Activated CD4-positive, alpha-beta memory T cell treated with anti-CD3 and anti-CD28 coated beads, Interleukin-2, amount 10 ng/mL, durations not matched to agents 7 days and 5 days (primary cell): ENCODE measurements at places on chromosomes 6 and 20. TPM values are rescaled to one million over a fixed set of nuclear protein-coding genes. Genes with fewer than 3 reads are reported as not detected.

DNA sequence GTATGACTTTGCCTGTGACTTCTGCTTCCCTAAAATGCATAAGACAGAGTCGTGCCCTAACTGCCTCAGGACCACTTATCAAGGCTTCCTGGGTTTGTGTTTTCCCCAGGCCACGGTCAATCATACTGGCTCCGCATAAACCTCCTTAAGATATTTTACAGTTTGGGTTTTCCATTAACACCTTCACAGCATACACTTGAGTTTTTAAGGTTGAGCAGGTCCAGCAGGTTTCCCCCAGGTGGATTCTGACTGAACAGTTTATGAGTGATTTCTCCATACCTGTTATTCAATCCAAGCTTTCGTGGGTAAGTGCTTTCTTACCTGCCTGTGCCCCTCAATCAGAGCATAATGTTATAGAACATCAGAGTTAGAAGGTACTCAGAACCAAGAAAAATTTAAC lies 39.3 kb downstream of the NINL start:
- H3K4me1 ChIP-seq, result no peaks in the 10 kb centered on the region
- H3K4me3 ChIP-seq, result no peak overlapping the region
- no peaks in the 10 kb centered on the region for H3K27me3 ChIP-seq
- no peak overlapping the region for H3K27ac ChIP-seq
- DNase-seq, result no peak

DNA sequence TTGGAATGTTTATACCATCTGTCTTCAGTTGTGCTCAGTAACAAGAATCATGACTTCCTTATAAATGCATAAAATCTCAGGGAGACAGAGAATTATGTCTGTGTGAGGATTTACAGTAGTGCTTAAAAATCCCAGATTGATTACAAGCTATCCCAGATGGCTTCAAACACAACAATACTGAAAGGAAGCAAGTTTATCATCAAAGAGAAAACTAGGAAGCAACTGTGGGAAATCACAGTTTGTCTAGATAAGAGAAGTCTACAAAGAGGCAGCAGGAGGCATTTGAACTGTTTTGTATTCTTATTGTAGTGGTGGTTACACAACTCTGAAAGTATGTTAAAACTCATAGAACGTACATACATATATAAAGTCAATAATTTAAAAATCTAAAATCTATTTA lies 104.4 kb upstream of the SALL4 start:
- H3K4me3 ChIP-seq, result no peak overlapping the region
- no peak for DNase-seq
- no peak overlapping the region for H3K27ac ChIP-seq
- no peaks in the 10 kb centered on the region for H3K4me1 ChIP-seq
- no peaks in the 10 kb centered on the region for H3K36me3 ChIP-seq
- H3K27me3 ChIP-seq, result peaks cover 2% of the 10 kb centered on the region

GRCh38 chr20:58918621-58919020 lies 62.4 kb upstream of the NELFCD start:
- no peak overlapping the region for H3K4me3 ChIP-seq
- DNase-seq, result no peak
- H3K27me3 ChIP-seq, result peaks cover 19% of the 10 kb centered on the region
- no peaks in the 10 kb centered on the region for H3K36me3 ChIP-seq

Gene IL17A
- 5.5 TPM for total RNA-seq

- no peaks in the 10 kb centered on the region for H3K4me1 ChIP-seq
- H3K4me3 ChIP-seq, result no peak overlapping the region
- H3K36me3 ChIP-seq, result no peaks in the 10 kb centered on the region
- no peak for DNase-seq
- no peak overlapping the region for H3K27ac ChIP-seq
These were observed 194.5 kb upstream of the CDYL start for GRCh38 chr6:4581468-4582385.

DNA sequence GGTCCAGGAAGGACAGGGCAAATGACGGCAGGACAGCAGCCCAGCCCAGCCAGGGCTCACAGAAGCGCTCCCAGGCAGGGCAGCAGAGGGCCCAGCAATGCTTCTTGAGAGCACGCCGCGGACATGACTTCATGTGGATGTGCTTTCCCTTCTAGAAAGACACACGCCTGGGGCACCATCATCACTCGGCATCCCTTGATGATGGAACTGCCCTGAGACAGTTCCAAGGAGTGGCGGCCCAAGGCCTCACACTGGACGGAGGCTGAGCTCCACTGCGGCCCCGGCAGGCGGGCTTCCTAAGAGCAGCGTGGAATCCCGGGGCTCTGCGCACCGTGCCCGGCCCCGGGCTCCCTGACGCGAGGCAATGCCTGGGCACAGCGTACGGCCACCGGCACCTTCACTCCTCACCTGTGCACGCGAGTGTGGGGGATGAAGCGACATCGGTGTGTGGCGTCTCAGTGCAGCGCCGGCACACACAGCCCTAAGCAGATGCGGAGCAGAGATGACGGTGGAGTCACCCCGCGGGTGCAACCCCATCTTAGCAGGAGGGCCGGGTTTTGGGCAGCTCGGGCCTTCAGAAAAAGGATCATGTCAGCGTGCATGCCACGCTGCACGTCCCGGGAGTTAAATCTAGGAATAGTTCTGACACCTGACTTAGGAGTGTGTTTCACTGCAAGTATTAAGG lies 86.6 kb downstream of the THBS2 start:
- no peaks in the 10 kb centered on the region for H3K27me3 ChIP-seq
- no peak overlapping the region for H3K4me3 ChIP-seq
- no peaks in the 10 kb centered on the region for H3K4me1 ChIP-seq

Gene PPP1R3G
- 0.10 TPM for total RNA-seq
